ENCODE measurements at places on chromosomes 12 and 14.

DNA sequence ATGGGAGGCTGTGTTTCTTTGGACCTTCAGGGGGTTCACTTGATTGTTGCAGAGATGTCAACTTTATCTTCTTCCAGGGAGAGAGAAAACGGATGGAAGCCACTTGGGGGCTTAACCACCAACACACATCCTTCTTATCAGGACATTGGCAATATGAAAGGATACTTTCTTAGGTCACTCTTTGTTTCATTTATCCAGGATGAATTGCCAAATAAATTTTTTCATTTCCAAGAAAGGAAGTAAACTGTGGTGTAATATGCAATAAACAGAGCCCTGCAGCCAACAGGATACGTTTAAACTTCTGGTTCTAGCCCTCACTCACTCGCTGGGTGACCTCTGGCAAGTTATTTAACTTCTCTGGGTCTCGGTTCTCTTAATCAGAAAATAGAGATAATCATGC is 77.8 kb downstream of the CCDC60 start:
- no peak for DNase-seq

DNA sequence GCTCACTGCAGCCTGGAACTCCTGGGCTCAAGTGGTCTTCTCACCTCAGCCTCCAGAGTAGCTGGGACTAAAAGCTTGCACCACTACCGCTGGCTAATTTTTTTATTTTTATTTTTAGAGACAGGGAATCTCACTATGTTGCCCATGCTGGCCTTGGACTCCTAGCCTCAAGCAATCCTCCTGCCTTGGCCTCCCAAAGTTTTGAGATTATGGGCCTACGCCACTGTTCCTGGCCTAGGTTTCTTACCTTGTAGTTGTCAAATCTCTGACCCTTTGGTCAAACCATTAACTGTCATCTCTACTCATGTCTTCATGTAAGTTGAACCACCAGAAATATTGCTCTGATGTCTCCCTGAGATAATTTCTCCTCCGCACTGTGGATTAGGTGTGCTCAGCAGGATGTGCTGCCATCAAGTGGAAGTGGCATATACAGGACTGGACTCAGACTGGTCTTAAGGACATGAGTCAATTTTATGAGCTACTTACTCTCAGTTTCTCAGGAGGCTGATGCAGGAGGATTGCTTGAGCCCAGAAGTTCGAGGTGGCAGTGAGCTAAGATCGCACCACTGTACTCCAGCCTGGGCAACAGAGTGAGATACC is 28.5 kb downstream of the ACTR6 start:
- peak; percentile 36 for DNase-seq

GRCh38 chr12:27936196-27936595 is 36.3 kb downstream of the PTHLH start:
- no peak for DNase-seq

DNA sequence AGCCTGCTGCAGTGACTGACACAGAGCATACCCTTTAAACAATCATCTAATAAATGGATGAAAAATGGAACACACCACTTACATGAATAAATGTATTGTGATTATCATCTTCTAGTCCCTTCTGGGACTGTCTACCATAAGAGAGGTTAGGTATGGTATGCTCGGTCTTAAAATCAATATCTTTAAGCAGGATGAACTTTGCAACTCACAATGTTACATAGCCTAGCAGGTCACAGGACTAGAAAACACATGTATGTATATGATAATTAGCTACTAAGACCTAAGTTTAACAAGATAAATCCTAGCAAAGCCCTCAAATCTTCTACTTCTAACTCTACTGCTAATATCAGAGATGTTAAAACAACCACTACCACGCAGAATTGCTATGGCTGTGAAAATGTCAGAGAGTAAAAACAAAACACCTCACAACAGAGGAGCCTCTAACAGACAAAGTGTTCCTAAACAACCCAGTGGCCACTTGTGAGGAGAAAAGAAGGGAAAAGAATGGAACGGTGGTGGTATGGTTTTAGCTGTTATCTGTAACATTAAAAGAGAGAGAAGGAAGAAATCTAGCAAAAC is 139.4 kb downstream of the STXBP6 start:
- no peak for DNase-seq

DNA sequence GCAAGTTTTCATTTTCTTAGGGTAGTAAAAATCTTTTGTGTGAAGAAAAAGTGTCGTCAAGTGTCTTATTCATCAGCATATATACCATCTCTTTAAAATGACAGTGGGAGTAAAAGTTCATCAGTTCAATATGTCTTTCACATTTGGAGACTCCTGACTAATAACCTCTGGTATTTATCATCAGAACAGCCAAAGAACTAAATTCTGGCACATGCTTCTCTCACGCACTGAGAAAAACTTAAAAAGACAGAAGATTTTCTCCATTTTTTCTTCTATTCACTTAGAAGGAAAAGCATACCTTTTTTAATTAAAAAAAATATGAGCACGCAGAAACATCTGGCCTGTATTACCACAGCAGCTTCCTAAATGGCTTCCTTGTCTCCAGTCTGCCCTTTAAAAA is 265.7 kb downstream of the AKAP6 start:
- no peak for DNase-seq

GRCh38 chr12:57470286-57470969 is 9.2 kb downstream of the ARHGAP9 start:
- no peak for DNase-seq

DNA sequence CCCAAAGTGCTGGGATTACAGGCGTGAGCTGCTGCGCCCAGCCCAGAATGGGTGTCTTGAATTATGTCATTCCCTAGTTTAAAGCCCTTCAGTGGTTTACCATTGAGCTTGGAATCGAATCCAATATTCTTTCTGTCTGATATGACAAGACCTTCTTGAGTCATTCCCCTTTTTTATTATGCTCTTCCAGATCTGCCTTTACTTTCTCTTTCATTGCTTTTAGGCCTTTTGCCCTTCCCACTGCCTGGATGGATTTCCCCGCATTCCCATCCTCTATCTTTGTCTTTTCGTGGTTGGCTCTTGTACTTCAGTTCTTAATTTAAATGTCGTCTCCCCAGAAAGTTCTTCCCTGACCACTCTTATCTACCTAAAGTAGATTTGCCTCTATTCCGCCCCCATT is 1.6 kb downstream of the TRAFD1 start:
- no peak for DNase-seq

DNA sequence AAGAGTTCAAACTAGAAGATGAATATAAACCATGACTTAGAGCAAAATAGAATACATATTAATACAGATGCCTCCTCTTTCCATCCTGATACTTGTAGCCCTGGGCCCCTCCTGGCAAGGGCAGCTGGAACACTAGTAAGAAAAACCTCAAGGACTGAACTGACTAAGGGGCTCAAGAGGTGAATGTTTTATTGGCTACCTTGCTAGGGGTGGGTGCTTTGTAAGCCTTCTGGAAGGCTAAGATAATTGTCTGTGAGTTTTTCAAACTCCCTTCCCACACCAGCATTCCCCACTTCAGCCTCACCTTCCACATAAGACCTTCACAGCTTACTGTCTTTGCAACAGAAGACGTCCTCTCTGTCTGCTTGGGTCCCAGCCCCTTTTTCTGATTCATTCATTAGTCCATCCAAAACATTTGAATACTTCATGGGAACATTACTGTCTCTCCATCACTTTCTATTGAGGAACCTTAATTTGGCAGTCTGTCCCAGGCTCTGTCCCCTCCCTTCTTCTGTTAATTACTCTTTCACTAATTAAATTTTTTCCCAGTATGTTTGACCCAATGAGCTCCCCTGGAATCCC is 1.1 kb upstream of the MARCHF9 start:
- no peak for DNase-seq

DNA sequence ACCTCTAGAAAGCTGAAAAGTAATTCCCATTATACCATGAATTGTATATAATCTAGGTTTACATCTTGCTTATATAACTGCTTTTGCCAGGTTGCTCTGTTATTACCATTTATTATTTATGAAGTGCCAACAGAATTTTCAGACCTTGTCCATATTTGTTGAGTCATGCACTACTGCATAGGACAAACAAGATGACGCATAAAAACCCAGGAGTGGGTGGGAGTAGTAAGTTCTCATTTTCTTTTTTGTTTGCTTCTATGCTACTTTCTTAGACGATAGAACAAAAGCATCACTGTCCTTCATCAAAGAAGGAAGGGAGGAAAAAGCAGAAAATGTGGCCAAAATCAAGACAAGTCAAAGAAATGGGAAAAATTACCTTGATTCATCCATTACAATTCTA is 119.0 kb upstream of the RASSF8 start:
- no peak for DNase-seq

DNA sequence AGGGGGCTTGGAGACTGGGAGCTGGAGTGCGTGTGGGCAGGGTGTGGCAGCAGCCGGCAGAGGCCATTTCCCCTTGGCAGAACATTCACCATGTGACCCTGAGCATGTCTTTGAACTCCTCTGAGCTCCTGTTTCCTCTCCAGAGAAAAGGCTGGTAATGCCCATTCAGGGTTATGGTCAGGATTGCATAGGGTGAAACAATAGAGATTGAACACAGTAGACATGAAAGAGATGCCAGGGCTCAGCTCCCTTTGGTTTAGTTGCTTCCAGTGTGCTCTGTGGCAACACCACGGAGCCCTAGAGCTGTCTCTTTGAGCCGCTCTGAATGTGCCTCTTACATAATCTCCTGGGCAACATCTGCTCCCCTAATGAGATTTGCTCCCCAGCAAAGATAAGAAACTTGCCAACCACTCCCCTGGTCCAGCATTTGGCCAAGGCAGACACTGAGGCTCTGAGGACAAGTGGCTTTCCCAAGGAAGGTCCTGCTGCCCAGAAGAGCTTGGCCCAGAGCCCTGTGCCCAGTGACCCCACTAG is 4.6 kb downstream of the IFI27 start:
- no peak for DNase-seq

DNA sequence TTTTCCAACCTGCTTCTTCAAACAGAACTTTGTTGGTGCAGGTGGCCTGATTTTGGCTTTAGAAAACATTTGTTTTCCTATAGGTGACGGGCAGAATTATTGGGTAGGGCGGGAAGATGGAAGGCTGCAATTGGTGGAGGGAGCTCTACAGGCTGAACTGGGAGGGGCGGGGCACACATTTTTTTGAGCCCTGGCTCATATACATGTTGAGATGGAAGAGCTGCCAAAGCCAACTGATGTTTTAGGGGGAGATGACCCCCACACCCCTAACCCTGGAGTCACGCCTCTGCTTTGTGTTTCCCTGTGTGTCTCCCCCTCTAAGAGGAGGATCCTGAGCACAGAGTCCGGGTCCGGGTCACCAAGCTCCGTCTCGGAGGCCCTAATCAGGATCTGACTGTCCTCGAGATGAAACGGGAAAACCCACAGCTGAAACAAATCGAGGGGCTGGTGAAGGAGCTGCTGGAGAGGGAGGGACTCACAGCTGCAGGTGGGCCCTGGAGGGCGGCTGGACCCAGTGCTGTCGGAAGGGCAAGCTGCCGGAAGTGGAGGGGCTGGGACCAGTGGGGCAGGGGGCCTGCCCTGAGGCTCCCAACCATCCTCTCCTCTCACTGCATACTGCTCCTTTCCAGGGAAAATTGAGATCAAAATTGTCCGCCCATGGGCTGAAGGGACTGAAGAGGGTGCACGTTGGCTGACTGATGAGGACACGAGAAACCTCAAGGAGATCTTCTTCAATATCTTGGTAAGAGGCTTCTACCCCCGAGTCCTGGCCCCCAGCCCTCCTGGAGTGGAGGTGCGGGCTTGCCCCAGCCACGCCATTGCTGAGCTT is 18.6 kb downstream of the AGAP2 start:
- DNase-seq = no peak

DNA sequence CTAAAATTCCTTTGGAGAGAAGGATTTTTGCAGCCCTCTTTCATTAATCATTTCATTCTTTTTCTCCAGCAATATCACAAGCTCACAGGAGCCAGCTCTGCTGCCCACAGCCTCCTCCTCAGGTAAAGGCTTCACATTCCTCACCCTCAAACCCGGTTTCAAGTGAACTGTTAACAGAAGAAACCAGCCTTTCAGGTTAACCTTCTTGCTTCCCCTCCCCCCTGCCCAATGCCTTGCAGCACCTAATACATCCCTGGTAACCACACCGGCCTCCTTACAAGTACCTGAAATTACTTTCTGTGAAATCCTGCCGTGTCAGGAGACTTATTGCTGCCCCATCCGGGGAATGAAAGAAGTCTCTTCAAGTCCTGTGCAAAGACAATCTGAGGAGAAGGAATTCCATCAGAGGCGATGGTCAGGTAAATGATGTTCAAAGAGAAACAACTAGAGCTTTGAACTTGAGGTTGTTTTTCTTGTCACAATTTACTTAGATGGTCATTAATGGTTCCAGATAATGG is 111.2 kb downstream of the MYRFL start:
- no peak for DNase-seq

DNA sequence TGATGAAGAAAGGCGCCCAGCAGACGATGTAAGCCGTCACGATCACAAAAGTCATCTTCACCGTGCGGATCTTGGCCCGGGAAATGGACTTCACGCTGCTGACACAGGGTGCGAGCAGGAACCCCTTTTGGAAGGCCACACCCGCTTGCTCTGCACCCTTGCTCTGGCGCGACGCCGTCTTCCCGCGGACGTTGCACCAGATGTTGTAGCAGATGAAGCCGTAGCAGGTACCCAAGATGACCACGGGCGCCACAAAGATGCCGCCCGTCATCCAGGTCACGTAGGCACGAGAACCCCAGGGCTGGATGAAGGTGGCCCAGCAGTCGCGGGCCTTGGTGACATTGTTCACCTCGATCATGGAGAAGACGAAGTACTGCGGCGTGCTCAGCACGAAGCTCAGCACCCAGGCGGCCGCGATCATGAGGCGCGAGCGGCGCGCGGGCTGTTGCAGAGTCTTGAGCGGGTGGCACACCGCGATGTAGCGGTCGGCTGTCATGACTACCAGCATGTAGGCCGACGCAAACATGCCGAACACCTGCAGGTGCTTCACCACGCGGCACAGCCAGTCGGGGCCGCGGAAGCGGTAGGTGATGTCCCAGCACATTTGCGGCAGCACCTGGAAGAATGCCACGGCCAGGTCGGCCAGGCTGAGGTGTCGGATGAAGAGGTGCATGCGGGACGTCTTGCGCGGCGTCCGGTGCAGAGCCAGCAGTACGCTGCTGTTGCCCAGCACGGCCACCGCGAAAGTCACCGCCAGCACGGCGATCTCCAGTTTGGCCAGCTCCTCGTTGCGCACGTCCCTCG is 890 bp downstream of the AVPR1A start:
- DNase-seq = no peak

- no peak for DNase-seq
Observed at GRCh38 chr14:104702673-104703072, 13.3 kb downstream of the INF2 start.

DNA sequence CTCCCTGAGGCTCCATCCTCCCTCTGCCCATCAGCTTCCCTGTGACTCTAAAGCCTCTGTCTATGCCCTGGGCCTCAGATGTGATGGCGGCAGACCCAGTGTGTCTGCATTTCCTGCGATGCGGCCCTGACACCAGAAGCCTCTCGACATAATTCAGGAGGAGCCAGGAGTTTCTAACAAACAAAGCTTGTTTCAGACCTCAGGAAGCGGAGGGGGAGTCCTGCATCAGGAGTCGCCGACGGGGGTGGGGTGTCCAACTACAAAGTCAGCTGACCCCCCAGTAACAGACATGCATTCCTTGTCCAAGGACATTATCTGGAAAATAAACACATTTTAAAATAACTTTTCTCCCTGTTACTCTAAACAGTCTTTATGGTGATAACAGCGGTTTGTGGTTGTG is 167.5 kb downstream of the DPF3 start:
- DNase-seq = no peak
